ENCODE measurements at places on chromosomes 1 and 21.

DNA sequence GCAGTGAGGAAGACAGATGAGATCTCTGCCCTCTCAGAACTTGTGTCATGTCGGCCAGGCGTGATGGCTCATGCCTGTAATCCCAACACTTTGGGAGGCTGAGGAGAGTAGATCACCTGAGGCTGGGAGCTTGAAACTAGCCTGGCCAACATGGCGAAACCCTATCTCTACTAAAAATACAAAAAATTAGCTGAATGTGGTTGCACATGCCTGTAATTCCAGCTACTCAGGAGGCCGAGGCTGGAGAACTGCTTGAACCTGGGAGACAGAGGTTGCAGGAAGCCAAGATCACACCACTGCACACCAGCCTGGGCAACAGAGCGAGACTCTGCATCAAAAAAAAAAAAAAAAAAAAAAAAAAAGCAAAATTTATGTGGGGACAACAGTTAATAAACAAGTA, 40.9 kb upstream of the RALGPS2 start:
- no peak for DNase-seq

DNA sequence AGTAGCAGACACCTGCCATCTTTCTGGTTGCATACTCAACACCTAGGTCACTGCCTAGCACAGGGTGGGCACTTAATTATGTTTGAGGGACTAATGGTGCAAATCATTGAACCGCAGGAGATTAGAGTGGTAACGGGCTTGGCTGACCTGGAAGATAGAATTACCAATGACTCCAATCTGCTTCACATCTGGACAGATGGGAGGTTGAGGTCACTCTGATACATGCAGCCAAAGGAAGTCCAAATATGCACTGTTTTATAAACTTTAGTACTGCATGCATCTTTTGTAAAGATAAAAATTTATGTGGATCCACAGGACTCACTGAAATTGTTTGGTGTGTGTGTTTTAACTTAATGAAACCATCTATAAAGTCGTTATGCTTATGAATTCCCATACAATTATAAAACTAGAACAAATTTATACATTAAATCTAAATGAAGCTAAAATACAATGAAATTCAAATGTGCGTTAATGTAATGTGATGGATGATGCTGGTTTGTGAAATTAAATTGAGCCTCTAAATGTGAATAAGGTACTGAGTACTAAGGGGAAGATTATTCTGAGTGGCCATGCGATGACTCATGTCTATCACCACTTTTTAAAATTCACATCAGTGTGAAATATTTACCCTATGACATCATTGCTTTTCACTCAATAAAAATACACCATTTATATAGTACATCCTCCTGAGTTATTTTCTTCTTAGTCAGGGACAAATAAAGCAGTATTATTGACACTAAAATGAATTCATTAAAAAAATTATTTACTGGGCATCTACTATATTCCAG, 224.7 kb upstream of the FAM78B start:
- DNase-seq: no peak

GRCh38 chr1:106456832-106457231, 599.6 kb upstream of the PRMT6 start:
- DNase-seq: no peak

DNA sequence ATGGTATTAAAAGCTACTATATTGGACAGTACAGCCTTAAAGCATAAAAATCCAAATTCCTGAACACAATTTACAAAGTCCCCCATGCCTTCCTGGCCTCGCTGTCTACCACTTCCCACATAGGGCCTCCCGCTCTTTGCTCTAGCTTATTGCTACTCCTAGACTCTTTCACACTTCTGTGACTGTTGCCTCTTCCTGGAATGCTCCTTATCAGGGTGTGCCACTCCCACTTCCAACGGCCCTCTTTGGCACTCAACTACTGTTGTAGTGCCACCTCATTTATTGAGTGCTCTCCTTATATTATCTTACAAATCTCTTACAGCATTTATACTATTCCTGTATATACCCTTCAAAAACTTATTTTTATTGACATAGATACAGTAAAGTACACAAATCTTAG, 4.8 kb downstream of the SARS1 start:
- no peak for DNase-seq

DNA sequence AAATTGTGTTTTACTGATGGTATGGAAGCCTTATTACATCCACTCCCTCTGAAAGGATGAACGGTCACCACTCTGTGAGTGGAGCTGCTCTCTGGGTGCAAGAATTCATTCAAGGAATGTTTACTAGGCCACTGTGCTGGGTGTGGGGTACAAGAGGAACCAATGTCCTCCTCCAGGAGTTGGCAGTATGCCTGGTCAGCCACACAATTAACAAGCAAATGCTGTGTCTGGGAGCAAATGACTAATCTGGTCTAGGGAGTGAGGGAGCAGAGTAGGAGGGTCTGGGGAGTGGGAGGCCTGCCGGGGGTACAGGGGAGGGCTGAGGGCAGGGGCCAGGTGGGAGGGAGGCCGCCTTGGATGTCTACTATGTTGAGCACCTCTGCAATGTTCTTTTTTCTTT, 27.2 kb upstream of the TDRD10 start:
- DNase-seq: no peak

- DNase-seq: no peak
These were observed 46.5 kb downstream of the RAP1GAP start for GRCh38 chr1:21622466-21623315.

DNA sequence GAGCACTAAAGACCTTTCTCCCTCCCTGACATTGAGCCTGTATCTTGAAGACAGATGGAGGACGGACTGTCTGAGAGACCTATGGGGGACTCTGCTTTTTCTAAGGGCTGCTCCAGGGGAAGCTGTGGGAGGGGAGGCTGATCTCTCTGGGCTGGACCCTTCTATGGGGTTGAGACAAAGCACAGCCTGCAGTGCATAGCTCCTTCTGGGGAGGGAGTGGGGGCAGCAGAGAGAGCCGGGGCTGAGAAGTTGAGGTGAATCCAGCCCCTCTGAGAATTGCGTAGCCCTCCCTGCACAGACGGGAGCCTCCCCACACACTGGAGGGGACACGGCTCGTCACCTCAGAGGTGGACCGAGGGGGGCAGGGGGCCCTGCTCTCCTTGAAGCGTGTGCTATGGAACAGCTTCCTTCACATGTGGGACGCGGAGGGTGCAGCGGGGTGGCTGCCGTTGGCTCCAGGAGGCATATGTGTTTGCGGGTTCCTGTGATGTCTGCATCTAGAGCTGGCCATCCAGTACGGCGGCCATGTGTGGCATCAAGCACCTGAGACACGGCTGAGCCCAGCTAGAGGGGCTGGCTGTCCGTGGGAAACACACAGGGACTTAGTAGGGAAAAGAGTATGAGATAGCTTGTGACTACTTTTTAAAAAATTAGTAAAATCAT, 299.1 kb downstream of the CAMTA1 start:
- DNase-seq: no peak

- DNase-seq: no peak
These were observed 11.1 kb upstream of the MSTO1 start for GRCh38 chr1:155598842-155599331.

DNA sequence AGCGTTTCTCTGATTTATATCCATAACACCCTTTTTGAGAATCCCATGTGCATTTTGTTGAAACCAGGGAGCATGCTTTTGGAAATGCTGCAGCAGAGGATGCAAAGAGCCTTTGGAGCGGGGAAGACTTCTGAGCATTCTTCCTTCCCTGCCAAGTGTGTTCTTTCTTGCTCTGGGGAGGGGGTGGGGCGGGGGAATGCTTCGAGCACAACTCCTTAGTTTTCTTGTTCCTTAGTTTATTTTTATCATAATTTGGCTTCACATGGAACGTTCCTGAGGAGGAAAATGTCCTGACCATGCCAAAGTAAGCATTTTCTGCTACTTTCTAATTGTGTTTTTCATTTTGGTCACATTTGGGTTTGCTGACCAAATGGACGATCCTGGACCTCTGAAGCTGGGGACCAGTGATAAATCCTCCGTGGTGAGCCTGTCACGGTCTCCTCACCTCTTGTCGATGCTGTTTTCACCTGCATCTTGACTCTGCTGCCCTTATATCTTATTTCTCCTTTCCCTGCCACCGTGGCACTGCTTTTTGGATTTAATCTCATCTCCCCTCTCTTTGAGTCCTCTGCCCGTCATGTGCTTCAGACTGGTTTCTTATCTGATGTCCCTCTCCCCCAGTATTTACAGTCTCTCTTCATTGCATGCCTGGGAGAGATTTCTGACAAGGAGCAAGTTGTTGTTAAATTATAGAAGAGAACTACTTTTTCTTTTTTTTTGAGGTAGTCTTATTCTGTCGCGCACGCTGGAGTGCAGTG, 2.4 kb downstream of the CTPS1 start:
- DNase-seq: no peak

- DNase-seq: no peak
These were observed 33.1 kb downstream of the LPAR3 start for GRCh38 chr1:84859866-84860265.

DNA sequence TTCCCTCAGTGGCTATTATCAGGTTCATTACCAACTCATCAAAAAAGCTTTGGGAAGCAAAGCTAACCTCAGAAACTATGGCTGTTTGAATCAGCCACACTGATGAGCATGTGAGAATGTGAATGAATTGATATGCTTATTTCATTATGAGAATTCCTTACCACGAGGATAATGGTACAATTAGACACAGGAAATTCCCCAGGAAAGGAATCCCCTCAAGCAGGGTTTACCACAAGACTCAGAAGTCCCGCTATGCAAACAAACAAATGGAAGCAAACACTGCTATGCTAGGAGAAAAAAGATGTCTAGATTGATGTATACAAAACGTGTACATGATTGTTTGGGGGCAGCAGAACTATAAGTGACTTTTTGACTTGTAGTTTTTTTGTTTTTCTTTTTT, 205.0 kb downstream of the HMCN1 start:
- DNase-seq: no peak

DNA sequence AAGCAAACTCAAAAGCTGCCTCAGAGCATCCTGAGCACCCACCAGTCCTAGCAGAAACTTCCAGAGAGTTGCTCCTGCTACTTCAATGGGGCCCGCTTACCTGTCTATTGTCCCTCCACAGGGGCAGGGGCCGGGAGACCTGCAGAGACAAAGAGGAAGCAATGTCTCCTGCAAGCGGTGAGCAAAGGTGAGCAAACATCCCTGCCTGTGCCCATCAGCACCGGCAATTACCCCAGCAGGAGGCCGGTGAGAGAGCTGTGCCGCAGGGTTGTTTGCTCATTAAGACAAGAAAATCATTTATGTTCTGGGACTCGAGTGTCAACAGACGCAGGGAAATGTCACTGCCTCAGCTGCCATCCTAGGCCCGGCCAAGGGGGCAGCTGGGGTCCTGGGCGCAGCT, 53.8 kb upstream of the TARDBP start:
- no peak for DNase-seq

DNA sequence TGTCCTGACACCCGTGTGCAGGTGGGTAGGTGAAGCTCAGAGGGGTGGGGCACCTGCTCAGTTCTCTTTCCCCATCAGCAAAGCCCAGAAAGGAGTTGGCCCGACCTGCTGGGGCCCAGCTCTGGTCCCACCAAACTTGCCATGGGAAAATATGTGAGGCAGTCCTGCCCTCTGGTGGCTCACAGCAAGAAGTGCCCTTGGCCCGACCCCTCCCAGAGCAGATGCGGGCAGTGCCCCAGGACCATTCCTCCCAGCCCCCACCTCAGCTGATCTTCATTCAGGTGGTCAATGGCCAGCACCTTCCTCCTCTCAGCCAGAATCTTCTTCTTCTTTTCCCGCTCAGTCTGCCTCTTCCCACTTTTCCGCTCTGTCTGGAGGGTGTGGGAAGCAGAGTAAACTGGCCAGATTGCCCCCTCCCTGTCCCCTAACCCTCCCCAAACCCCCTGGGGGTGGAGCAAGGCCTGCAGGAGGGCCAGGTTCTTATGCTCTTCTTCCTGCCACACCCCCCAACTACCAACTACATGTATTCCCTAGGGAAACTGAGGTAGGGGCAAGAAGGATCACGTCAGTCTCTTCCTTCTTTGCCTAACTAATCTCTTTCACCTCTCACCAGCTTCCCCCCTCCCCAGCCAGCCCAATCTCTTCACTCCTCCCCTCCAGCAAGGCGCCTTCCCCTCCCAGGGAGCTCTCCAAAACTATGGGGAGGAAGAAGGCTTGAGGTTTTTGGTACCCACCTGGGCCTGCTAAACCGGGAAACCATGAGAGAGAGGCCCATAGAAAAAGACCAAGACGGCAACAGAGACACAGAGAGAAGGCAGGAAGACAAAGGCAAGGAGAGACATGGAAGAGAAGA, 15.6 kb downstream of the TNNT2 start:
- no peak for DNase-seq

- DNase-seq: no peak
These were observed 391 bp upstream of the CENPS start for GRCh38 chr1:10429868-10430215.

GRCh38 chr1:7702365-7702764, 68.7 kb upstream of the VAMP3 start:
- no peak for DNase-seq

GRCh38 chr1:228463559-228464455, 23.4 kb upstream of the RNF187 start:
- no peak for DNase-seq

DNA sequence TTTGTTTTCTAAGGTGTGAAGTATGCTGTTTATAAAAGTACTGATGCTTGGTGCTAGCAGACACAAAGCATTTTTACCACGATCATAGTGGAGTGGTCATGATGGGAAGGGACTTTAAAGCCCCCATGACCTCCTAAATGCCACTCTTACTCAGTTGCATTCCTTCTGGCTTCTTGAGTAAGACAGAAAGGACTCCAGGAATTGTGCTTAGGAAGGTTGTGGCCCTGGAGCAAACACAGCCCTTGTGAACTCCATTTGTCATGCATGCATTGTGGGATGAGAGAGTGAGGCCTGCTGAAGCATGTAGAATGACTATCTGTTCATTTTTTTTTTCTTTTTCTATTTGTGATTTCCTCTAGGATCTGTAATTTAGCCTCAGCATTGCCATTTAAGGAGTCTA, 34.2 kb downstream of the AK5 start:
- DNase-seq: no peak

DNA sequence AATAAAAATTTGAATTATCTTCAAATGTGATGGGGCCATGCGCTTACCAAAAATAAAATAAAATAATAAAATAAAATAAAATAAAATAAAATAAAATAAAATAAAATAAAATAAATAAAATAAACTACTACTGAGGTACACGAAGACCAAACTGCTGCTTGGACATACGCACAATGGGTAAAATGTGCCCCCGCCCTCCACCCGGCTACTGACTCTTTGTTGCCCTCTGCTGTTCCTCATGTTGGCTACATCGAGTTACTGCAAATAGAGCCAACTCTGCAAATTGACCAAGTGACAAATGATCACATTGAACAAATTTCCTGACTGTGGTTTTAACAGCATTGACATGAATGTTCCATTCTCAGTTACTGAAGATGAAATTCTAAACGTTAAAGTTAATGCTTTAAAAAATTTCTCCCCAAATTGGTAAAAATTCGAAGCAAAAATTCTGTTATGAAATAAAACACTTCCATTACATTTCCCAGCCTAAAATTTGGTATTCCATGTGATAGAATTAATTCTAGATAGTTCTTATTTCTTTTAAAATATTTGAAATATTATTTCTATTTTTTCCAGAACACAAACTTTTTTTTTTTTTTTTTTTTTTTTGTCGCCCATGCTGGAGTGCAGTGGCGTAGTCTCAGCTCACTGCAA, 18.8 kb upstream of the MAP1LC3C start:
- peak; percentile 13 for DNase-seq

Measured in Panc1 (cell line).